ENCODE measurements at places on chromosomes 11 and 22.

GRCh38 chr11:67268962-67269268 lies 2.6 kb downstream of the GRK2 start:
- DNase-seq: no peak

GRCh38 chr11:14589421-14589820 lies 54.2 kb upstream of the PDE3B start:
- no peak for DNase-seq

GRCh38 chr11:124839972-124840621 lies 25.1 kb upstream of the ROBO3 start:
- no peak for DNase-seq

- no peak for DNase-seq
These were observed 2.2 kb upstream of the SLC35C1 start for GRCh38 chr11:45802531-45803317.

DNA sequence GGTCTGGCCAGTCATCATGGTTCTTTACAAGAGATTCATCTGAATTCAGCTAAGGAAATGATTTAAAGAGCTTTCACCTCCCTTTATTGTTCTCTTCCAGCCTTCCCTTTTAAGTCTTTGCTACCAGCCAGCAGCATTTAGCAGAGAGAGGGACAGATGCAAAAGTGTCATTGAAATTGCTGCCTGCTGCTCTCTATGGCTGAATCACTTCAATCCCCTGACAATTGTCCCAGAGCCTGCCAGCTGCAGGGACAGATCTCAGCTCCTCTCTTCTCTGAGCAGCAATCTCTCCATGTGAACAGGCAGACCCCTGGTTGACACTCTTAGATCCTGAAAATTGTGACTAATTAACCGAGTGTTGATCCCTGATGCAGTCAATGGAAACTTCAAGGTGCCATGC lies 816.9 kb upstream of the CCDC90B start:
- DNase-seq: no peak

DNA sequence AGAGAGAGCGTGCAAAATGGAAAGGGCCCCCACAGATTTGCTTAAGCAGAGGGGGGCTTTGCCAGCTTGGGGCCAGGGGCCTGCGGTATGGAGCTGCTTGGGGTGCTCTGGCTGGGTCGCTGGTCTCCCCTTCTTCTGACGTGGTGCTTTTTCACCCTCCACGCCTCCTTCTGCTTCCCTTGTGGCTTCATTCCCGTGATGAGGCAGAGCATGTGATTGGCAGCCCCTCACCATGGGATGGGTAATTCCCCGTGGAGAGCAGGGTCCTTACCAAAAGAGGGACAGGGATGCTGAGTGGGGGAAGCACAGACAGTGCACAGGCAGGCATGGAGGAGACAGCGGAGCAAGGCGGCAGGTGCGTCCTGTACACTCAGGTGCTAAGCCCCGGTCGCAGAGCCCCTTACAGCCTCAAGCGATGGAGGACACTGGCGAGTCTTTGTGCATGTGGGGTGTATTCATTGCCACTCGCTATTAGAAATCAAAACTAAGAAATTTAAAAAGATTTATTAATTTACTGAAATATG lies 19.9 kb upstream of the GRAMD4 start:
- DNase-seq: no peak

DNA sequence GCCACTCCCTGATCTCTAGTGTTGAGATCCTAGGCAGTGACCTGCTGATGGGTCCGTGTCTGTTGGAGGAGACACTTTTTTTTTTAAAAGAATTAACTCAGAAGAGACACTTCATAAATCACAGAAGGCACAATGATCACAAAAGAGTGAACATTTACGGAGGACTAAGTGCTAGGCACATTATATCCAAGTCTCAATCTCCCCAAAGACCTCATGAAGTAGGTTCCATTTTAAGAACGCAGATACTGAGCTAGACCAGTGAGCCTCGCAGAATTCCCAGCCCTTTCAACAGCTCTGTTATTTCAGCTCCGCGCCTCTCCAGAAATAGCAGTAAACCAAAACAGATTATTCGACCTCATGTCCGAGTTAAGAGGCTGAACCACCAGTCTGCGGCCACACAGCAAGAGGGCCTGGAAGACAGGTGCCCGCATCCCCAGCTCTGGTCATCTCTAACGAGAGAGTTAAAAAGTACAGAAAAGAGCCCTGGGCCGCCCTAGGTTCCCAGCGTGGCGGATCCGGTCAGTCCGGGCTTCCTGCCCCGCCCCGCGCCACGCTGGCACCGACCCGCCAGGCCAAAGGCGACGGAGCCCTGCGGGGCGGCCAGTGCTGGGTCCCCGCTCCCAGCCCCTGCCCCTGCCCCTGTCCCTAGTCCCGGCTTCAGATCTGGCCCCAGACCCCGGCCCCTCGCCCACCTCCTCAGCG lies 612 bp downstream of the XBP1 start:
- peak; percentile 11 for DNase-seq

All from A172 (cell line).